Stromal cell of bone marrow (primary cell): ENCODE measurements at places on chromosomes 11 and 22.

- DNase-seq = peak; percentile 23
These were observed 33.5 kb downstream of the POU2AF3 start for GRCh38 chr11:111331711-111332479.

DNA sequence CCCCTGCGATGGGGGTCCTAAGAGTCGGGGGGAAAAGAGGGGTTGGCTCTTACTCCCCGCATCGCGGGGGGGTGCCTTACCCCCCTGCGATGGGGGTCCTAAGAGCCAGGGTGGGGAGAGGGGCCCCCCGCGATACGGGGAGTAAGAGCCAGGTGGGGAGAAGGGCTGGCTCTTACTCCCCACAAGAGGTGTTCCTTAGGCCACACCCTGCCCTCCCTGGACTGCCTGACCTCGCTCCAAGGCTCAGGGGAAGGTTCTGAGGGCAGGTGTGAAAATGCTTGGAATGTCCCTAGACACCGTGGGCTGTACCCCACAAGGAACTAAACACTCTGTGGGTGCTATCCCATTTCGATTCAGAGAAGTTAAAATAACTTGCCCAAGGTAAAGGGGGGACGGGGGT is 7.8 kb downstream of the UNC93B1 start:
- DNase-seq = no peak

- DNase-seq = peak; percentile 76
These were observed 122.2 kb upstream of the RCN1 start for GRCh38 chr11:31968461-31969358.

GRCh38 chr22:23705358-23705757 is 14.5 kb downstream of the RGL4 start:
- DNase-seq = no peak

DNA sequence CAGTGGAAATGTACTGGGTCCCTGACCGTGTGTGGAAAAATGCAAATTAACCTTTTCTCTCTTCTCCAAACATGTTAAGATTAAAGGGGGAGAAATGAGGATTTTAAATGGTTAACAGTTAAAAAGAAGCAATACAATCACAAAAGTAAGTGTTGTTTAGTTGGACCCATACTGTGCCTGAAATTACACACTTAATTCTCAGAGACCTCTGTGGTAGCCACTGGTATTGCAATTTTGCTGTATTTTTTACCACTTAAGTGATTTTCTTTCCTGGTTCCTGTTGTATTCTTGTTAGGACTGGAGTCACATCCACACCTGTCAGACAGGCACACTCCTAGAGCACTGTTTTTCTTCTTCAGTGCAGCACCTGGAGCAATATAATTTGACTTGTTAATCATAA is 179.6 kb upstream of the PDGFD start:
- no peak for DNase-seq

GRCh38 chr11:10808235-10808552 is 532 bp downstream of the EIF4G2 start:
- DNase-seq = no peak

- DNase-seq = no peak
These were observed at the start of gene SOX10 for GRCh38 chr22:37983860-37984791. Gene SOX10 (minus strand): TSS chr22:37984555. CDS start chr22:37983784, 771 bp downstream.

GRCh38 chr11:11082646-11083045 is 224.8 kb upstream of the ZBED5 start:
- no peak for DNase-seq

DNA sequence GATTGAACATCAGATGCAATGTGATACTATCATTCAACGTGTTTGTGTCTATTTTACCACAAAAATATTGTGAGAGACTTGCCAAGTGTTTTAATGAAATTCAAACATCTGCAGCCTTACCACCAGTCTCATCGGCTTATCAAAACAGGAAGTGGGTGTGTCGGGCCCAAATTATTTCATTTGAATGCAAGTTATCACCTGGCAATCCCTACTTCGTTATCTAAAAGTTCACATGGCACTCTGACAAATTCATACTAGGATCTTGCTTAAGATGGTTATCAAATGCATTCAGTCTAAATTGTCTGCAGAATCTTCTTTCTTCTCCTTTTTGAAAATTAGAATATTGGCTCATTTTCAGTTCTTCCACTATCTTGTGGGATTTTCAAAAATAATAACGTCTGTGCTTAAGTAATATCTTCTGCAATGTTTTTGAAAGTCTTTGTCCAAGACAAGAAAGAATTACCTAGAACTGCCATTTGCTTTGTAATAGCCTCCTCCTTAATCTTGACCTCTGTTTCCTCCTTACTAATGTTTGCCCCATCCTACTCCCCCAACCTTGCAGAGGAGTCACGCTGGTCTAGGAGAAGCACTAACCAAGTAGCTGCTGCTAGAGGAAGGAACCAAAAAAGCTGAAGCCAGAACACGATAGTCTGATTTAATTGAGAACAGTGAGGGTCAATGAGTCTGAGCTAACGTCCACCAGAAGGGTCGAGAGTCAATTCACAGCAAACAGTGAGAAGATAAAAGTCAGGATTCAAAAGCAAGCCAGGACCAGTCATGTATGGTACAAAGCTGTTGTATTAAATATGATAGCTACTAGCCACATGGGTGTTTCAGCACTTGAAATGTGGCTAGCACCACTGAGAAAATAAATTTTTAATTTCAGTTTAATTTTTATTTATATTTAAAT is 10.2 kb upstream of the BIRC3 start:
- no peak for DNase-seq

- DNase-seq = no peak
These were observed 26.1 kb upstream of the CTSC start for GRCh38 chr11:88363648-88364065.
